ENCODE measurements at places on chromosomes 11 and 22.

- DNase-seq: peak; percentile 40
Observed at GRCh38 chr11:19777039-19777376, 64.4 kb downstream of the NAV2 start.

- DNase-seq: no peak
Observed at GRCh38 chr11:86815726-86816125, 15.4 kb downstream of the PRSS23 start.

DNA sequence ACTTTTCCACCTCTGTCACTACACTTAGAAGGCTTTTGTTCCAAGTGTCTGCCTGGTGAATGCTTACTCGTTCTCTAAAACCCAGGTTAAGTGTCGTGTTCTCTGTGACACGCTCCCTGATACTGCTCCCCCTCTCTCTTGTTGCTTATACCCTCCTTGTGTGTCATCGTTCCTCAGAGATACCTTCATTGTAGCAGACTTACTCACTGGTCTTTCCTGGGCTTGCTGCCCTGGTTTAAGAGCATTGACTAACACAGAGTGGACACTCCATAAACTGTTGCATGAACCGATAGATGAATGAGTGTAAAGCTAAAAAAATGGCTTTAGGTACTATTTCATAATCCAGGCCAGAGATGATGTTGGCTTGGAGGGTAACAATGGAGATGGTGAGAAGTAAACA lies 171.3 kb downstream of the GRIK4 start:
- DNase-seq: no peak

DNA sequence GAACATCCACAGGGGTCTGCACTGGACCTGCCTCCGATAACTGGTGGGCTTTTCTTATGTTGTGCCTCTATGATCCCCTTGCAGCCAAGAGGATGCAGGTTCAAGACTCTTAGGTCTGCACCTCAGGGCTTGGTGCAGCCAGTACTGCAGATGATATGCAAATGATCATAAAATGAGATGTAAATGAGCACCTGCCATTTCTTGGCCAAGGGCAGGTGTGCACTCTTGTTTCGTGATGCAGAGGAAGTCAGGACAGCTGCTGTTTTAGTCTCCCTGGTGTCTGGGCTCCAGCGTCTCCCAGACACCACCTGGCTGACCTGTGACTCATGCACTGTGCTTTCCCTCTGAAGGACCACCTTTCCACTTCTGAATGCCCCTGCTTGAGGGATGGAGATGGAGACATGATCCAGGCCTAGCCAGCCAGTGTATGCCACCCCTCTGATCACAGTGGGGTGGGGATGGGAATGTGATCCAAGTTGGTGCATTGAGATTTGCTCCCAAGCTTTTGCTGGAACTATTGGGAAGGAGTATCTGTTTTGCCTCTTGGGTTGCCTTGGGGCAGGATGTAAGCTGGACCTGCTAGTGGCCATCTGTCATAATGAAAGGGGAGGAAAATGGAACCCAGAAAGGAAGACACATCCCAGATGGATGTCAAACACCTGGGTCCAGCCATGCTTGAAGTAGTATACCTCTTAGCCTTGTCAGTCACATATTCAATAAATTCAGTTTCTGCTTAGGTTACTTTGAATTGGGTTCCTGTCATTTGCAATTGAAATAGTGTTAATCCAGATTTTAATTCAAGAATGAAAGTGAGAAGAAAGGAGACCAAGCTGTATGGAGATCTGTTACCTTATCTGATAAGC lies 3.3 kb upstream of the KCNJ11 start:
- DNase-seq: no peak

- no peak for DNase-seq
Observed at GRCh38 chr11:16013649-16014275, 342.6 kb downstream of the SOX6 start.

DNA sequence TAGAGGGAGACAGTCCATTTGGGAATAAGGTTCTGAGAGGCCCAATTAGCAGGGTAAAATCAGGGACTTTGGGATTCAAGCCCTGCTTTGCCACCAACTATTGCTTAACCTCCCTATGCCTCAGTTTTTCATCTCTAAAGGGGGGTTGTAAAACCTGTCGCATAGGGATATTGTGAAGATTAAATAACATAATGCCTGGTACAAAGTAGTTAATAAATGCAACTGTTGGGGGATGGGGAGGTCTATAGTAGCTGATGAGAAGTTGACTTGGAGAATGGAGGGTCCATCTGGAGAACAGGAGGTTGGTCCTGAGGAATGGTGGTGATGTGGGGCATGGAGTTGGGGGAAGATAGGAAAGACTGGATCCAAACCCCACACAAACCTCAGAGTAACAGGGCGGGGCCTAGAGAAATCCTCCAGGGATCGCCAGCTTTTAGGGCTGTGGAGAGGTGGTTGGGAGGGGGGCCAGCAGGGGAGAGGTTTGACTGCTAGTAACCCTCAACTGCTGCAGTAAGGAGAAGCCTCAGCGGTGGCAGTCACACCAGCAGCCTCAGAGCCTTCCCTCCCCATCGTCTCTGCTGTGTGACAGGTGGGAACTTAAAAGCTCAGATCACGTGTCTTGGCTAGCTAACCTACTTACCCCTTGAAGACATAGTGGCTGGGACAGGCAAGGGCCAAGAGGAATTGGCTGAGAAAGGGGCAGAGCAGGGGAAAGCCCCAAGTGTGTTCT lies 1.1 kb upstream of the ABCG4 start:
- no peak for DNase-seq

GRCh38 chr11:11279956-11280689 lies 72.9 kb downstream of the CSNK2A3 start:
- peak; percentile 83 for DNase-seq

DNA sequence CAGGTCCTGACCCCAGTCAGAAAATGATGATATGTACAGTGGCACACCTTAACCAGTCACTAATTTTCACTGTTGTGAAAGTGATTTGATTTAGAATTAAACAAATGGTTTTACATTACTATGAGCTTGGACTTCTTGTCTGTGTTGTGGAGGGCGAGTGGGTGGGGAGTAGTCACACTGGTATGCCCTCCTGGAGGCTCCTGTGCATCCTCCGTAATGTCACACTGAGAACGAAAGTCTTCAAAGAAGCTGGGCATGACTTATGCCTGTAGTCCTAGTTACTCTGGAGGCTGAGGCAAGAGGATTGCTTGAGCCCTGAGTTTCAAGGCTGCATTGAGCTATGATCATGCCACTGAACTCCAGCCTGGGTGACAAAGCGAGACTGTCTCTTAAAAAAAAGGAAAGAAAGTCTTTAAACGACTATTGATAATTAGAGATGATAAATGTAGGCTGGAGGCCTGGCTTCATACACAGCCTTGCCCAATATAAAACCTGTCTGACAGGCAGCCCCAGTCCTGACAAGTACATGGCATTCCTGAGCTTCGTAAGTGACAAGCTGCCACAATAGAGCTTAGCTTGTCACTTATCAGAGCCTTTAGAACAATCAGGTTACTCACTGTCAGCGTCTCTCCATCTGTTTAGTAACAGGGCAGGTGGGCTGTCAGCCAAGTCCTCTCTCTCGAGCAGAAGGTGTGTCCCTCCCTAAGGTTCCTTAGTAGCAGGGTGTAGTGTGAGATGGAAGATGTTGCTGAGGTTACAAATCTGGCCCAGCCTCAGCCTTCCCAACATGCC lies 5.0 kb upstream of the LIMK2 start:
- no peak for DNase-seq

DNA sequence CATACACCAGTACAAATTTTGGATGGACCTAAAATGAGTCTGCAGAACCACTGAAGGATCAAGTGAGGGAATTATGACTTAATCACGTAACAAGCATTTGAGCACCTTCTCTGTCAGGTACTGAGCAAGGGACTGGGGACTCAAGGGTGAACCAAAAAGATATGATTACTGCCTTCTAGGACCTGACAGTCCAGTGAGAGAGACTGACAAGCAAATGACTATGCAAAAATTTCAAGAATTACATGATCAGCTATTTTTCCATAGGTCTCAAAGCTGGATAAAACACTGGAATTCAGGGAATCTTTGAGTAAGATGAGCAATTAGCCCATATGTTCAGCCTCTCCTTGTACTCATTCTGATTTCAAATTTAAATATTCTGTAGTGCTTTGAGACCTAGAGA lies 5.2 kb upstream of the STT3A start:
- no peak for DNase-seq

- DNase-seq: no peak
Observed at GRCh38 chr22:33240888-33241475, 182.8 kb upstream of the SYN3 start.

DNA sequence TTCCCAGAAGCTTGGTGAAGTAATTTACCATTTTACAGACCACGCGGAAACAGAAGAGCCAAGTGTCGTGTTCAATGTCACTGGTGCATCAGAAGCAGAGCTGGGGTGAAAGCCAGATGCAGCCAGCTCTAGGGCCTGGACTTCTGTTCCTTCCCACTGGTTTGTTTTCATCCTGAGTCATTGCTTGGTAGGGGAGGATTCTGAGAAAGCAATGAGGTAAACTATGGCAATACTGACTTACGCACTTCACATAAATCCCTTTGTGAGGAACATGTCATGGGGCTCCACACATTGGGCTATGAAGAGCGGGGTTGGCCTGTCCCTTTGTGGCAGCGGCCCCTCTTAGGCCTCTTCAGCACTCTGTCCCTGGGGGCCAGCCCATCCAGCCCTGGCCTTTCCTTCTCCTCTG lies 52.4 kb upstream of the RBFOX2 start:
- no peak for DNase-seq

GRCh38 chr11:46127150-46127638 lies 5.9 kb upstream of the PHF21A start:
- DNase-seq: no peak

DNA sequence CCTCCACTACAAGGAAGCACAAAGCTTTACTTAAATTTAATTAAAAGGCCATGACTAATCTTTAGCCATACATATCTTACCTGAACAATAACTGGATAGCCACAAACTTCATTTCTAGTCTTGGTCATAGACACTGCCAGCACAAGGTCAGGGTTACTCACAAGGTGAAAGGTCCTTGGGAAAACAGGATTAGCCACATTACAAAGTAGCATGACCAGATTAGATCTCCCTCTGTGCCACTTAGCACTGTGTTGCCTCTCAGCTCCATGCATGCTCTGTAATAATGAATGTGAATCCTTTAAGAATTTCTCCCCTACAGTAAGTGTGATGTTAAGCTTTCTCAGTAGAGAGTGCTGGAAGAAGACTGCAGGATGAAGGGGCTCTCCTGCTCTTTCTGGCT lies 325.1 kb upstream of the MPPED2 start:
- no peak for DNase-seq

DNA sequence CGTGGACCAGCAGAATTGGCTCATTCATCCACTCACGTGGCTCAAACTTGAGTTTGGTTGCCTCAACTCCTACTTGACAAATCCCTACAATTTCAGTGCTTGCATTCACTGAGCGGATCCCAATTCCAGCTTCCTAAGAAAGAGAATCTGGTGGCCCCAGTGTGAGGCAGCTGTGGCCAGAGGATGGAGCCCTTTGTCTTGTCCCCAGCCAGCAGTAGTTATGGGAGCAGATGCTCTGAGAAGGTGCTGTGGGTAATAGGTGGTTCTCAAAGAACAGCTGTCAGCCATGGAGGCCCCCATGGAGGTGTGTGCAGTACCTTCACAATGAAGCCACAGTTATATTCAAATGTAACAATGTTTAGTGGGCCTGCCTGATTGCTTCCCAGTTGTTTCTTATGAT lies 39.3 kb downstream of the KREMEN1 start:
- DNase-seq: peak; percentile 51

GRCh38 chr11:134022748-134023147 lies 46.1 kb upstream of the JAM3 start:
- peak; percentile 56 for DNase-seq

GRCh38 chr11:110858547-110858921 lies 146.3 kb upstream of the ARHGAP20 start:
- no peak for DNase-seq

Data from NCI-H1092 treated with DMSO at 0.1 percent for 48 hours (cell line).